ENCODE measurements at places on chromosomes 12 and 14.

DNA sequence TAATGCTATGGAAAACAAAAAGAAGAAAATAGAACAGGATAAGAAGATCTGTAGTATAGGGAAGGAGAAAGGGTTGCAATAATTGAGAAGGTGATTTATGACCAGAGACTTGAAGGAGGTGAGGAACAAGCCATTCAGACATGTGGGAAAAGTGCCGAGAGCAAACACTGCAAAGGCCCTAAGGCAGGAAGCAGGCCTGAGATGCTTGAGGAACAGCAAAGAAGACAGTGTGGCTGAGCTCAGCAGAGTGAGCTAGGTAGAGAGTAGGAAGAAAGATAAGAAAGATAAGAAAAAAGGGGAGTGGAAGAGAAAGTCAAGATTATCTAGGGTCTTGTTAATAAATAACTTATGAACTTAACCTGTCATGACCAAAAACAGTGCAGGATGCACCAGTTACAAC, 671.8 kb downstream of the RPS29 start:
- DNase-seq, result no peak

GRCh38 chr12:51687614-51688013, 96.6 kb downstream of the SCN8A start:
- DNase-seq, result no peak

DNA sequence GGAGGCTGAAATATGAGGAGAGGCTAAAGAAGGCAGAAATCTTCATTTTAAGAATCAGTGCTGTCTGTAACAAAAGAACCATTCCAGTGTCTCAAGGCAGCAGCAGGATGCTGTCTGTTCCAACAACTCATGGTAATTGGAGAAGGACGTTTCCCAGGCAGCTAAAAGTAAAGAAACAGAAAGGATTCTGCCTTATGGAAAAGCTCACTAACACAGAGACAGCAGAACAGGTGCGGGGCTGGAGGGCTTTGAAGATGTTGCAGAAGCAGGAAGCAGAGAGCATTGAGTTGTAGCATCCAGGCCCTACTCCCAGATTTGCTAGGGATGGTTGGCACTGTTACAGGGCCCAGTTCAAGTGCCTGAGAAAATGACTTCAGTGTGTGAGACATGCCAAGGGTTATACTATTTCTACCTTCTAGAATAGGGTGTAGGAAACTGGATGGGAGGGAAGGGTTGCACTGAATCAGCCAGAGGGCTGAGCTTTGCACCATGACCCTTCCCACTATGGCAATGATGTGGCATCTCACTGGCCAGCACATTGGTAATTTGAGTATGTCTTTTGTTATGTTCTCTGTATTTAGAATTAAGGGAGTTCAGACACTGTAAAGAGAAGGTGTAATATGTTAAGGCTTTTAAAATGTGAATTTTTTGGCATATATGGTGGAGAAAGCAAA, 160.0 kb upstream of the FBXO33 start:
- peak; percentile 10 for DNase-seq

- DNase-seq, result no peak
Measured at GRCh38 chr12:124709722-124710687, 142.6 kb upstream of the NCOR2 start.

DNA sequence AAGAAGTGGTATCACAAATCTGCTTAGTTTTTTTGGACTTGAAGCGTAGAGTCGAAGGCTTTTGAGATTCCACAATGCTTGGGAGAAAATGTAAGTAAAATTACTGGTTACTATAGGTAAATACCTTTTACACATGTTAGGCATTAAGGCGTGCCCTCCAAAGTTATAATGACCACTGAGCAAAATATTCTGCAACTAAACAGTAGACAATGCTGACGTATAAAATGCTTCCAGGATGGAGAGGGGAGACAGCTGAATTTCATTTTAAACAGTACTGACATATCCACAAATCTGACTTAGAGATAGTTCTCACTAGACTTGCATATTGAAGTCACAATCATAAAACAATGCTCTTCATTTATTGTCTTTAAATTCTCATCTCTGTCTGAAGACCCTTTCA, 144.5 kb upstream of the DCN start:
- no peak for DNase-seq

DNA sequence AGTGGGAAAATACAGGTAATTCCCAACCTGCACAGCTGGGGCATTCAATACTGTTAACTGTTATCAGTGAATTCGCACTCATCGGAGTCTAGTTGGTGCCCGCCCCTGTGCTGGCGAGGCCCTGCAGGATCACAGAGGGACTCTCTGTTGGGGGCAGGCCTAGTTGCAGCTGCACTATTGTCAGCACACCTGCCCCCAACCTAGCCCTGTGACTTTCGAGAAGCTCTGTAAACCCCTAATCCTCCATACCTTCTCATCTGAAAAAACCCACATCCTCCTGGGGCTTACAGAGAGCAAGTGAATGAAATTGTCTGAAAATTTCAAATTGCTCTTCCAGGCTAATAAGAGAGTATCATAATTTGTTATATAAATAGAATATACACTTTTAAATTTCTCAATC, 132.2 kb upstream of the NUDT4 start:
- no peak for DNase-seq

GRCh38 chr12:46786774-46787173, 39.0 kb downstream of the SLC38A4 start:
- no peak for DNase-seq

- no peak for DNase-seq
Measured at GRCh38 chr14:104843006-104843405, 22.1 kb upstream of the CEP170B start.

DNA sequence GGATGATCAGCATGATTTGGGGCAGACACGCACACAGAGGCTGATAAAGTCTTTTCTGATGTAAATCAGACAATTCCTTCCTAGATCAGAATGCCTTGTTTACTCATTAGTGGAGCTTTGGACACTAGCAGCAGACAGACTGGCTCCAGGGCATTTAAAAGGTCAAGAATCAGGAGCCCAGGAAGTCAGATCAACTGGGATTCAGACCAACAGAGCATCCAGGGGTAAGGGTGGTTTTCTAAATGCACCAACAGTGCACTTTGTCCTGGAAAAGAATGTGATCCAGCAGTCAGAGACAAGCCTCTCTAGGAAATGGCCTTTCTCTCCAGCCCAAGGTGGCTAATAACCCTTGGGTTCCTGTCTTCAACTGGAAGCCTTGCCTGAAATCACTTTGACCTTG, 405.3 kb downstream of the MED13L start:
- no peak for DNase-seq

DNA sequence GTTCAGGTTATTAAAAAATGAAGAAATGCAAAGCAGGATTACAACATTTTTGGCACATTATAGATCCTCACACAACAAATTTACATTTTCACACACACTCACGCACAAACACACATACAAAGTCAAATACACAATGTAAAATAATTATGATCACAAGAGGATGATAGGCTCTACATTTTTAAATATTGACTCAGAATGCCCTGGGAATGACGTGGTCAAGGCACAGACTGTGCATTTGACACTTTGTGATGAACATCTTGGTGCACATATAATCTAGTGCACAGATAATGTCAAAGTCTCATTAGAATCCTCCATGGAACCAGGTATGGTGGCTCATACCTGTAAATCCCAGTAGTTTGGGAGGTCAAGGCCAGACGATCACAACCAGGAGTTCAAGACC, 49.4 kb downstream of the DPF3 start:
- no peak for DNase-seq

DNA sequence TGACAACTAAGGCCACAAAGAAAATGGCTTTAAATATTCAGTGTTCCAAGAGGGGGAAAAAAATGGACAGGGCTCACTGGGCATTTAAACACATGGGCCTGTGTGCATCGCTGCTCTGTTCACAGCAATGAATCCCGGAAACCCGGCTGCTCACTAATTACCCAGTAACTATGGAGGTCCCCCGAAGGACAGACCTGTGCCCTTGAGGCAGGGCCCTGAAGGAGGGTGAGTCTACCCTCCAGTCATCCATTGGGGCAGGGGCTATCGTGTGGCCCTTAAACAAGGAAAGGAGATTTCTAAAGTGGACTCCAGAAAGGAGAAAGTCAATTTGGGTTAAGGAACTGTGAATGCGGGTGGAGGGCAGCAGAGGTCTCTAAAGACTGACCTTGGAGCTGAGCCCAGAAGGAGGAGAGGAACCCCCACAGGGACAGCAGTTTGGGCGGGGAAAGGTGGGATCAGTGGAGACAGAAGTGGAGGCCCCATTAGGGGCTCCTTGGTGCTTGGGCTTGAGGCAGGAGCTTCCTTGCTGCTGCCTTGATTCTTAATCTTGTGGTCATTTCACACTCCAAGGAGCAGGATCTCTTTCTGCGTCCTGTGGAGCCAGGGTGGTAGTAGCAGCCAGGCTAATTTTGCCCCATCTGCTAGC, 1.4 kb upstream of the CLMN start:
- DNase-seq, result no peak

DNA sequence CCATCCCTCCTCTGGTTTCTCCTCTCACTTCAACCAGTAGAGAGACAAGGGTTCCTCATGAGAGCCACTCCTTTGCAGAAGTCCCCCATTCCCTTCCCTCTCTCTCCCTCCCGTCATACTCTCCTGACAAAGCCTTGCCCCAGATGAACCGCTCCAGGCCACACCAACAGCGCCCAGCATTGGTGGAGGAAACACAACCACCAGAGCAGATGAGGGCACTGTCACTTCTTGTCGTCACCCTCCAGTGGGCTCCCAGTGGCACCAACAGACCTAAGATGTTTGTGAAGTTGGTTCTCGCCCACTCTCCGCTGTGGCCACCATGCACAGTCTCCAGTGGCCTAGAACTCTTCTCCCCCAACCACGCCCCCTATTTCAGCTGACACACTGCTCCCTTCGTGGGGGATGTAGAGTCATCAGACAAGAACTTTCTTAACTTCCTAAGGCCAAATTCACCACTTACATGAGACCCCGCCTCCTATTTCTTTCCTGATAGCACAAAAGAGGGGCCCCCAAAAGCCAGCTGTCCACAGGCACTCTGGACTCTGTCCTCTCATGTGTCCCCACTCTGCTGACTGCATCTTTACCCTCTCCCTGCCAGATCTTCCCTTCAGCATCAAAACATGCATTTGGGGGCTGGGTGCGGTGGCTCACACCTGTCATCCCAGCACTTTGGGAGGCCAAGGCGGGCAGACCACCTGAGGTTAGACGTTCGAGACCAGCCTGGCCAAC, 29.2 kb upstream of the PLEKHG6 start:
- no peak for DNase-seq

DNA sequence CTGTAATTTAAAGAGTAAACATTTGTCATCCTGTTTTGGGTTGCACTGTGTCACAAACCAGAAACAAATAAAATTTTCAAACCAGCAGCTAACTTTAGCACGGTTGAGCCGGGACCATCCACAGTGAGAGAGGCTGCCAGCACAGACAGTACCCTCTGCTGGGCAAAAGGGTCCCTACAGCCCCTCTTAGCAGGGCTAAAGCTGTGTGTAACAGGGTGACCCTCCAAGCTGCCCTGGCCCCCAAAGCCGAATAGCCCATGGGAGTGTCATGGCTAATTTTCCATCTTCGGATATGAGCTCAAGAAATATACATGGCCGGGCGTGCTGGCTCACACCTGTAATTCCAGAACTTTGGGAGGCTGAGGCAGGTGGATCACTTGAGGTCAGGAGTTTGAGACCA, 157.1 kb upstream of the GRIN2B start:
- DNase-seq, result no peak

- no peak for DNase-seq
Measured at GRCh38 chr14:20667957-20668356, 16.4 kb upstream of the RNASE4 start.

DNA sequence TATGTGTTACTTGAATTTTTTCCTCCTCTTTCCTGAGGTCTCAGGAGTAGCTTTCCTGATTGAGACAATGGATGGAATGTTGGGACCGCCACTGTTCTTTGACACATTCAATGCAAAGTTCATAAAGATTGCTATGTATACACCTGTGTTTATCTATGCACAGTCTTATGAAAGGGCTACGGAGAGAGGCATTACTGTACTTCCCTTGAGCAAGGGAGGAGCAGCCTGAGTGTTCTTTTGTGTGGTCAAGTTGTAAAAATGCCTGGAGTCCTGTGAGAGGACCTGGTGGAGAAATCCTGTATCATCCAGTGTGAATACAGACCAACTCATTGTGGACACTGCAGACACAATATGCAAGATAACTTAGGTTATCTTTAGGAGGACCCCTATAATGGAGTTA, 1.2 kb downstream of the SRGAP1 start:
- no peak for DNase-seq

- peak; percentile 36 for DNase-seq
Measured at GRCh38 chr14:95667249-95667693, 19.0 kb upstream of the TCL1B start.

GRCh38 chr14:87461704-87462103, 531.3 kb downstream of the GALC start:
- DNase-seq, result peak; percentile 86

- DNase-seq, result peak; percentile 85
Measured at GRCh38 chr12:96219700-96220206, 25.6 kb downstream of the ELK3 start.

DNA sequence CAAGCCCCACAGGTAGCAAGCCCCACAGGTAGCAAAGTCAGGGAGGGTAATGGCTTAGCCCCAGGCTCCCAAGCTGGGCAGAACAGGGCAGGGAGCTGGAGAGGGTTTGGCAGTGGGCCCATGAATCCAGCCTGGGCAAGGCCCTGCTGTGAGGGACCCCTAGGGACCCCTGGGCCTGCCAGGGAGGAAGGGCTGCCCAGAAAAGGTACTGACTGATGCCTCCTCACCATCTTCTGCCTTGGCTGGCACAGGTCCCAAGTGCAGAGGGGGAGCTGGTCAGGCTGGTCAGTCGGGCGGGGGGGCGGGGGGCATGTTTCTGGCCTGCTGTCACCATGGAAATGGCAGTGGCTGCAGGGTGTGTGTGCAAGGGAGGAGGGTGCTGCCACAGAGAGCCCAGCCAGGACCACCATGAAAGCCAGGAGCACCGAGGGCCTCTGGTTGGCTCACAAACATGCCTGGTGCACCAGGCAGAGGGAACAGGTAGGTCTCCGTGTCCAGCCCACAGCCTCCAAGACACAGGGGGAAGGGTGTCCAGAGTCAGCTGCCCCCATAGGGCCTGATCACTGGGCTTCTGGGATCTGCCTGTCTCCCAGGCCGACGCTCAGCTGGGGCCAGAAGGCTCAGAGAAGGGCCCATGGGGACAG, 1.5 kb upstream of the CRIP2 start:
- DNase-seq, result peak; percentile 86

DNA sequence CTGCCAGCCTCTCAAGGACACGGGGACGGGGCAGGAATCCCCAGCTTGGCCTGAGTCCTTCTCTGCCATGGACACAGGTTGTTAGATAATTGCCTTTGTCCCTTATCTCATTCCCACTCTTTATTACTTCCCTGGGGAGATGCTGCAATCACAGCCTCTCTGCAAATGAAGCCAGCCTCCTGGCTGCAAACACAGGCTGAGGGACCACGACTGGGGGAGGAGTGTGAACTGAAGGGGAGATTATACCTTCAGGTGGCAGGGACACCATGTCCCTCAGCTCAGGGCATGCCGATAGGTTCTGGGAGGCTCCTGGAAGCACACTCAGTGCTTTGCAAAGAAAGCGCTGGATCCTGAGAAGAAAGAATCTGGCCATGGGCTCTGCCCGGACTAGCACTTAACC, 16.1 kb upstream of the CHGA start:
- no peak for DNase-seq

DNA sequence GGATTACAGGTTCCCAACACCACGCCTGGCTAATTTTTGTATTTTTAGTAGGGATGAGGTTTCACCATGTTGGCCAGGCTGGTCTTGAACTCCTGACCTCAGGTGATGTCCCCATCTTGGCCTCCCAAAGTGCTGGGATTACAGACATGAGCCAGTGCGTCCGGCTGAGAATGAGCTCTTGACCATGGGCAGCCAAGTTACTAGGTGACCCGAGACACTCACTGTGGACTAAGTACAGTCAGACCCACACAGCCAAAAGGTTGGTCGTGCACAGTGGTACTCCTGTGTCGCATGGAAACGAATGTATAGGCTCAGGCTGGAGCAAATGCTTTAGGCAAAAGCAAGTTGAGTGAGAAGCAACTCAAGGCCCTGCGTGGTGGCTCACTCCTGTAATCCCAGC, 21.0 kb downstream of the DLK1 start:
- DNase-seq, result no peak

Measured in DMS79 (cell line).